ENCODE measurements at places on chromosomes 4 and X.

DNA sequence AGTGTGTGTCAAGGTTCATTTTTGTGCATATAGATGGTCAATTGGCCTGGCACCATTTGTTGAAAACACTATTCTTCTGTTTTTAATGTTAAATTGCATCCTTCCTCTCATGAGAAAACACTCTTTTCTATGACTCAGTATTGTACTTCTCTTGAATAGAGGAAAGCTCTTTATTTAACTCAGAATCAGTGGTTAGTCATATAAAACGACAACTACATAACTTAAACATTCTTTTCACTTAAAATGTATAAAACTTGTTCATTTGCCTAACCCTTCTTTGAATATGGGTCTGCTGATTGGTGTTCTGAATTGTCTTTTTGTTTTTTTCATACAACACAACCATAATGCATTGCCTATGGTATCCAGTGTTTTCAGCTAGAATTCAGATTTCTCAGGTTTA is 17.2 kb upstream of the MRPL1 start:
- no peak for DNase-seq

- no peak for DNase-seq
These were observed 60.9 kb downstream of the SEC24D start for GRCh38 chr4:118774989-118775388.

- no peak for DNase-seq
These were observed 139.2 kb downstream of the HDX start for GRCh38 chrX:84363051-84363450.

DNA sequence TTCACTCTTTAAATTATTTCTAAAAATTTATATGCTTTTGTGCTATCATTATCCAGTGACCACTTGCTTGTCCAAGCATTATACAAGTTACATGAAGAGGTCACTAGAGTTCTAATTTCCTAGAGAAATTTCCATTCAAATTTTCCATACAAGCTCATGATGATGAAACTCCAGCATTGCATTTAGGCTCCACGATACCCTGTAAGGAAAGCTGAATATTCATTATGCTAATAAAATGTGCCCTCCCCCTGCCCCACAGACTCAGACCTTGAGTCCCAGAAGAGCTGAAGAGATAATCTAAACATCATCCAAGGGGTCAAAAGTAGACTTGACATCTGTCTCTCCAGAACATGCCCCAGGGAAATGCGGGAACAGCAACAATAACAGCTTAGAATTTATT is 19.6 kb upstream of the FAM156A start:
- DNase-seq = no peak

GRCh38 chrX:111100191-111100590 is 4.2 kb downstream of the PAK3 start:
- no peak for DNase-seq

DNA sequence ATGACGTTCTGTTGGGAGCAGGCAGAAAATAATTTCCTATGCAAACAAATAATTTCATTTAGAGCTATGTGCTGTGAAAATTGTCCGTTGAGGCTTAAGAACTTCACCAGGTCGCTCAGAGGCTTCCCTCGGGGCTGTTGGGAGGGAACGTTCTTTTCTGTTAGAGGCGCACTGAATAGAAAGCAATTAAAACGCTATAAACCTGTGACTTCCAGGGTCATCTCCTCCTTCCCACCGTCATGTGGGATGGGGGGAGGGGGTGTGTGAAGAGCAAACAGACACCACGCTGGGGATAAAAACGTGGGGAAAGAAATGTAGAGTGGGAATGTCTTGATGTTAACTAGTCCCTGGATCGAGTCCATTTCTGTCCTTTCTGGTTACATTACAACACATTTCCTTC is 35.2 kb upstream of the ZNF518B start:
- no peak for DNase-seq

DNA sequence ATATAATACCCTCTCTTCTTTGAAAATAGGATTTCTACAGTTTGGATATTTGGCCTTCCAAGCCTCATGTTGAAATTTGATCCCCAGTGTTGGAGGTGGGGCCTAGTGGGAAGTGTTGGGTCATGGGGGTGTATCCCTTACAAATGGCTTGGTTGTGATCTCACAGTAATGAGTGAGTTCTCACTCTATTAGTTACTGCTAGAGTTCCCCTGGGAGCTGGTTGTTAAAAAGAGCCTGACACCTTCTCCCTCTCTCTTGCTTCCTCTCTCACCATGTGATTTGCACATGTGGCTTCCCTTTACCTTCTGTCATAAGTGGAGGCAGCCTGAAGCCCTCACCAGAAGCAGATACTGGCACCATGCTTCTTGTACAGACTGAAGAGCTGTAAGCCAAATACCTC is 73.9 kb downstream of the HDAC8 start:
- no peak for DNase-seq

DNA sequence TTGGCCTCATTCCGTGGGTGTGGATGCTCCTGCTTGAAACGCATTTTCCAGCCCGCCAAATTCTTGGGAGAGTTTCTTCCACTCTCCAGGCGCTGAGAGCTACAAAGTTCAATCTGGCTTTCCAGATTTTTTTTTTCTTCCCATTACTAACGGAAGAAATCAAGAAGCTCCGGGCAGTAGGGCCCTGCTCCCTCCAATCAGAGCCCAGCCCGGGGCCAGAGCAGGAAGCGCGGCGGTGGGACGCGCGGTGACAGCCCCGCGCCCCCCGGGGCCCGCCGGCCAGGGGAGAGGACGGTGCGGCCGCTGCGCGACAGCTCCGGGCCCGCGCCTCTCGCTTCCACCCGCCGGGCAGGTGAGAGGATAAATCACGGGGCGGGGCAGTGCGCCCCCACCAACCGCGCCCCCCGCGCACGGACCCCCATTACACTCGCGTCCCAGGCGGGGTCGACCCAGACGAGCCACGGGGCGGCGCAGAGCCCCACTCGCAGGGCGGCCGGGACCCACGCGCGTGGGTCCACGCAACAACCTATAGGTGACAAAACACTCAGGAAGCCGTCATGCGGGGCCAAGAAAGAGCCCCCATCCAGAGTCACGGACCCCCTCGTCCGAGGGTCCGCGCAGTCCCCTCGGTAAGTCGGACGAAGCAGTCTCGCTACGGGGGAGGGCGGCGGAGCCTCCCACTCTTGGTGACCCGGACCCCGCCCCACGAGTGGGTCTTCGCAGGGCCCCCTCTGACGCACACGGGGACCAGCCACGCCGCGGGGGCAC is 868 bp downstream of the AFAP1 start:
- no peak for DNase-seq

GRCh38 chrX:10741550-10741949 is 121.2 kb upstream of the MID1 start:
- no peak for DNase-seq

DNA sequence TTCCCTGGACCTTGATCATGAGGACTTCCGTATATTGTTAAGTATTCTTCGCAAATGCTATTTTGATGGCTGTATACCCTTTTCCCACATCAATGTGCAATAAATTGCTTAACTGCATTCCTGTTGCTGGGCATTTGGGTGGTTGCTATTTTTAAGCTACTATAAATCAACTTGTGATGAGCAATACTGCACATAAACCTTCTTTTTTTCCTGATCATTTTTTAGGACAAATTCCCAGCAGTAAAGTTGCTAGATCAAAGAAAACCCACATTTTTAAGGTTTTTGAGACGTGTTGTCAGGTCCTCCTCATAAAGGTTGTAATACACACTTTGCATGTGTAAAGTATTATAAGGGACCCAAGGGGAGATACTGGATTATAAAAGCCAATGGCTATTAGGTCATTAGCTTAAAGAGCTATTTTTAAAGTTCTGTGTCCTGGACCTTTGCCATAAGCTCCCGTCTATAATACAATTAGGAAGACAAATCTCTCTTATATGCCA is 35.6 kb downstream of the LIMCH1 start:
- no peak for DNase-seq

- DNase-seq = no peak
These were observed 66.9 kb downstream of the TAB3 start for GRCh38 chrX:30822068-30822681.

DNA sequence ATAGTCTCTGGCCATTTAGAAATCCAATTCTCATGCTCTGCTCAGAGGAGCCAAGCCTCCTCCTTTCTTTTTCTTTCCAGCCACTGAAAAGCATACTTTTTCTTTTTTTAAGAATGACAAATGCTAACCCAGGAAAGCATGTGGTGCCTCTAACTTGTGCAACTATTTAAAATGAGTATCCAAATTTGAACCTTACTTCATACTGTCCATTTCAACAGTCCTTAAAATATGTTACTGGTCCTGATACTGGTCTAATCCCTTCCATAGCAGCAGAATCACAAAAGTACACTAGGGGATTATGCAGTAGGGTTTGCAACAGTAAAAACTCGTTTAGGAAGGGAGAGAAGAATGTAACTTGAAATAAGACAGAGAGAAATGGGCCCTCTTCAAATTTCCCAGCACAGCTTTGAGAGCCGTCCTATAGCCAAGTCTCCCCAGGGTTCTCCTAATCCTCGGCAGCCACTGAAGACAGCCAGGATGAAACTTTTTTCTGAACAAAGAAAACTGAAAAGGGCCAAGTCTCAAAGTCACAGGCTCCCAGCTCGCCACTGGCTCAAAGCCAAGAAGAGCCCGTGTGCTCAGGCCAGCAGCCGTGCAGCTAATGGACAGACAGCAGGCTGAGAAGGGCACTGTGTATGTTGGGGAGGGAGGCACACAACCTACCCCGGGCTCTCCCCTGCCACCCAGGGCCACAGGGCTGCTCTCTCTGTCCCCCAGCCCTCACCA is 39.5 kb downstream of the GPC4 start:
- DNase-seq = no peak
